Spinal cord (tissue), 10 donors: ENCODE measurements at places on chromosomes 7 and 10.
A peak's percentile ranks its signal among the peaks of the same experiment; 100 is the strongest.

DNA sequence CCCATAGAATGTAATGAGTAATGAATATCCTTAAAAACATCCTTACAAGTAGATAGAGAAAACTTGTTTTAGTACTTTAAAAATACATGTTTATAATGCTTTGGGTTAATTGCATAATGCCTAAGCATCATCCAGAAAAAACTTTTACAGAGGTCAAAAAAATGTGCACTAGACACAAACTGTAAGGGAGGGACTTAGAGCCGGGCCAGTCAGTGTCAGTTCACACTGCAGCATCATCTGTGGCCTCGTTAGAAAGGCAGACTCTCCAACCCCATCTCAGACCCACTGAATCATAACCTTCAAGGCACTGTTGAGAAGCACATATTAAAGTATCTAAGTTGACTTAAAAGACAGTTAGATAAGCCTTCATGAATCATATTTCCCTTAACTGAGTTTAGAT, 230.1 kb upstream of the PRPS1L1 start:
- DNase-seq, result no peak

DNA sequence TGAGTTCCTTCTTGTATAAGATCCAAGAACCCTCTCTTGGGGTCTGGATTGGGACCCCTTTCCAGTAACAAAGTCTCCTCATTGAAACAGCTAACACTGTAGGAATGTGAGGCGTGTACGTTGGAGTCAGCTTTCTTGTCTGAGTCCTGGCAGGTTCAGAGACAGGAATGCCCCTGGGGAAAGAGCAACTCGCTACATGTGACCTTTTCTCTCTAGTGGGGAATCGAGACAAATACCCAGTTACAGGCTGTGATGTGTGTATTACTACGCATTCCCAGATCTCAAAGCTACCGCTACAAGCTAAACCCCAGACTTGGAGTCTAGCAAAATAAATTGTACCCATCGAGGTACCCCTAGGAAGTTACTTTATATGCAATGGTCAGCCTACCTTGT, 85.6 kb upstream of the FRMD4A start:
- DNase-seq, result no peak

DNA sequence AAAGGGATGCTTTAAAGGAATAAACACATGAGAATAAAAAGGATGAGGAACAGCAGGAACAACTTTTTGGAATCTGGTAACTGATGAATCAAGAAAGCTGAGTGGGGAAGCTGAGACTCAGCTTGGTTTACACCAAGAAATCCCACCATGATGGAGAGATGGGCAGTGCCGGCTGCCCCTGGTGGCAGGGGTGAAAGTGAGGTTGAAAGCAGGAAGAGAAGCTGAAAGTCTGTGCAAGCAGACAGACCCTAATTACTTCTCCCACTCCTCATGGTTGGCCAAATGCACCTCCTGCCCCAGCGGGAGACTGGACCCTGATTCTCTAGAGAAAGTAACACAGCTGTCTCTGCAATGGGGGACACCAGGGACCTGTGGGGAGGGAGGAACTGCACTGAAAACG, 57.6 kb upstream of the NANOS1 start:
- no peak for DNase-seq

GRCh38 chr10:115092555-115093285, 445 bp upstream of the ATRNL1 start:
- DNase-seq, result peak; percentile 62

- no peak for DNase-seq
Observed at GRCh38 chr7:101564778-101565211, 64.3 kb downstream of the MYL10 start.

- no peak for DNase-seq
Observed at GRCh38 chr10:19620811-19621210, 195.4 kb upstream of the PLXDC2 start.

GRCh38 chr10:11525503-11525902, 85.9 kb downstream of the USP6NL start:
- no peak for DNase-seq

GRCh38 chr10:79334573-79334972, 12.7 kb upstream of the PPIF start:
- DNase-seq, result no peak

- DNase-seq, result peak; percentile 77
Observed at GRCh38 chr10:10610171-10610570, 407.5 kb upstream of the CELF2 start.

DNA sequence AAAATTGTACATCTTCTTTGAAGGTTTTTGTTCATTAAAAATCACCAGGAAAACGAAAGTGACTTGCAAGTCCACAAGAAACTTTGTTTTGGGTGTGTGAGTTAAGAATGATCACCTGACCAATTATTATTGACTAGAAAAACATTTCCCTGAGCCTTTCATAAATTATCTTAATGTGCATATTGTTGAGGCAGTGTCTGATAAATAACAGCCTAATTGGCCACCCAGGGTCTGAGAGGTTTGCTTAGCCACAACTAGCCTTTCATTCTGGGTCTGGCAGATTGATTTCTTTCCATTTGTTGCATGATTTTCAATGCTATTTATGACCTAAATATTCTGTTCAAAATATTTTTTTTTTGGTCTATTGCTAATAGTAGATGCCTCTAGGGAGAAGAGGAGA, 152.8 kb downstream of the AUTS2 start:
- DNase-seq, result no peak

DNA sequence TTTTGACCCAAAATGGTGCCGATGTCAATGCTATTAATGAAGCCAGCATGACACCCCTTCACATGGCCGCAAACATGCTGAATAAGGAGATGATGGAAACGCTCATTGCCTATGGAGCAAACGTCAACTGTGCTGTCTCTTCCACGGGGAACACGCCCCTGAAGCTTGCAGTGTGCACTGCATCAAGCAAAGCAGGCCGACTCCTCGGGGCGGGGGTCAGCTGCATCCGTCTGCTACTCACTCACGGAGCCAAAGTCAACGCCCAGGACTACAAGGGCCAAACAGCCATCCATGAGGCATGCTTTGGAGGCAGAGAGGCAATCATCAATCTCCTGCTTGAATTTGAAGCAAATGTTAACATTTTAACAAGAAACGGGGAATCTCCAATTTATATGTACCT, 4.5 kb downstream of the ANKRD61 start:
- DNase-seq, result no peak

DNA sequence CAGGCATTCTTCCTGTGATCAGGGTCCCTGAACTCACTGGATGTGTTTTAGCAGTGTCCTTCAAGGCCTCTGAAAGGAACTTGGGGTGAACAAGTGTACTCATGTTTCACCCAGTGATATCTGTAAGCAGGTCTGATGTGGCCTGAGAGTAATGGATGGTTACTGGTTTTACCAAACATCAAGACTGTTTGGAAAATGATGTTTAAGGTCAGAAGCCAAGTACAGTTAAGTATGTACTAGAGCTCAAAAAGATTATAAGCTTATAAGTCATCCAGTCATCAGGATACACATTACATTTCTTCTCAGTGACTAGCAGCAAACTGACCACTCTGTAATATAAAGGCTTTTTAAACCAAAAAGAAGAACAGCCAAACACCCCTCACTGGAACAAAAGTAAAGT, 79.8 kb upstream of the PTN start:
- no peak for DNase-seq

DNA sequence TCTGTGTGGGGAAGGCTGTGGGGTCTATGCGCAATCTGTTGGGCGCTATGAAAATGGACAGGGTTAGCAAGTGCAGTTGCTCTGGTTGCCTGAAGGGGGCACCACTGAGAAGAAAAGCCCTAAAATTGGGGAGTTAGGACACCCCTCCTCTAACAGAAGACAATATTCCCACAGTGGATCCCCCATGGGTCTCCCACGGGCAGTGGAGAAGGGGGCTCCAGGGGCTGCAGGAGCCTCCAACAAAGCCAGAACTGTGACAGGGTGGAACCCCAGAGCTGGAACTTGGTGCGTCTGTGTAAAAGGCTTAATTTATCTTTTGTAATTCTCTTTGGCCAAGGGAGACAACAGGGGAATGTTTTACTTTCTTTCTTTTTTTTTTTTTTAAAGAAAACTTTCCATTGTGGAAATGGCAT, 12.5 kb upstream of the COL13A1 start:
- DNase-seq, result no peak

DNA sequence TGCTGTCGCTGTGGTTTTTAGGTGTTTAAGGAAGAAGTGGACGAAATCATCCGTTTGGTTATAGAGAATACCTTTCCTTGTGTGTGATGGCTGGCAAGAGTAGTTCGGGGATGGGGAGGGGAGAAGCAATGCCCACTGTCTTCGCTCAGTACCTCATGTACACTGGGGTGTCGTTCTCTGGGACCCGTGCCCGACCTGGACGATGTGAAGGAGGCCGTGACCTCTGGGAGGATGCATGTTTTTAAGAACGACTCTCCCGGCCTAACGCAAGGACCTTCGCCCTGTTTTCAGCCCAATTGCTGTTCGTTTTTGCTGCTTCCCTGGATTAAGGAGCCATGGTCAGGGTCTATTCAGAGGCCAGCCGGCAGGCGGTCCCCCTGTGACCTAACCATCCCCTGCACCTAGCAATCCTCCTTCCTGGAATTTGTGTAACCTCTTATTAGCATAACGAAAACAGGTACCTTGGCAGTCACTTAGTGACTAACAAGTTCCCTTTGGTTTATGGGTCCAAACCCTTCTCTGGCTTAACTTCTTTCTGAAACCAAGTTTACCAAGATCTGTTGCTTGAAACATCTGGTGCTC, 1.3 kb downstream of the NFE2L3 start:
- DNase-seq, result no peak

GRCh38 chr7:99383791-99384370, 9.4 kb downstream of the ARPC1B start:
- DNase-seq, result no peak

DNA sequence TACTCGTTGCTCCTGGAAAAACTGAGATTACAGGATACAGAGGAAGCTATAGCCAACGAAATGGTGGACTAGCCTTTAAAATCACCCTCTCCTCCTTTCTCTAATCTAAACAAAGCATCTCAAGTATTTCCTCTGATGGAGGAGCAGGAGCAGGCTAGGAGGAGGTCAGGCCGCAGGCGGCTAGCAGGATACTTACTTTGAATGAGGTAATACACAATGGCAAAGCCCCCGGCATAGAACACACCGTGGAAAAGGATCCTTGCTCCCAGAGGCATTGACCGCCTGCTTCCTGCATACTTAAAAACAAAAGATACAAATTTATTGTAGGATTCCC, 64.4 kb downstream of the STK17A start:
- DNase-seq, result no peak

- no peak for DNase-seq
Observed at GRCh38 chr7:101857358-101857811, 40.0 kb downstream of the CUX1 start.

GRCh38 chr10:62560201-62560819, 186.1 kb downstream of the ZNF365 start:
- no peak for DNase-seq

- no peak for DNase-seq
Observed at GRCh38 chr7:66138994-66139752, 24.5 kb downstream of the CRCP start.

GRCh38 chr10:35632027-35632426, 10.1 kb downstream of the FZD8 start:
- no peak for DNase-seq

- DNase-seq, result peak; percentile 21
Observed at GRCh38 chr10:26486990-26487850, 49.1 kb downstream of the APBB1IP start.

GRCh38 chr10:92965314-92965713, 95.3 kb upstream of the CYP26C1 start:
- peak; percentile 80 for DNase-seq

DNA sequence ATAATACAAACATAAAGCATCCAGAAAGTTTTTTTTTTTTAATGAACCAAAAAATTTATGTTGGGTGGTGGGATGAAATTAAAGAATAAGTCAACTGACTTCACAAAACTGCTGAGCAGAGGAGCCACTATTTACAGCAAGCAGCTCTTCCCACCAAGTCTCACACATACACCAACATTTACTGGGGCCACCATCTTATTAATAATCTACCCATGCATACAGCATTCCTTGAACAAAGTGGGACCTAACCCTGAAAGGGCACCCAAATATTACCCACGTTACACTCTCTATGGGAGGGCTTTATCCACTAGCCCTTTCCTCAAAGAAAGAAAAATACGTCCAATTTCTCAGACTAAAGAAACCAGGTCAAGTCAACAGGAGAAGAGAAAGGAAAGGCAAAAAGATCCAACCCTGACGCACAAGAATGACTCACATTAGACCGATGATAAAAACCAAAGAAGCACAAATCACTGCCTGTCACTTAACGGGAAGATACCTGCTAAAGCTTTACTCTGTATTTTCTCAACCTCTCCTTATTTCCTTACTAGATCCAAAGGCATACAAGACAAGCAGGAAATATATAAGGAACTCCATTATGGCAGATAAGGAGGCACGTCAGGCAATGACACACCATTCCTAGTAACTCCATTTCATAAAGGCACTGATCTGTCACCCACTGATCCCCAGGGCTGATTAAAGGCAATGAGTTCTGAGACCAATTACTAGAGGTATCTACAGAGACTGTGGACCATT, 141.8 kb upstream of the ASAH2 start:
- DNase-seq, result no peak

DNA sequence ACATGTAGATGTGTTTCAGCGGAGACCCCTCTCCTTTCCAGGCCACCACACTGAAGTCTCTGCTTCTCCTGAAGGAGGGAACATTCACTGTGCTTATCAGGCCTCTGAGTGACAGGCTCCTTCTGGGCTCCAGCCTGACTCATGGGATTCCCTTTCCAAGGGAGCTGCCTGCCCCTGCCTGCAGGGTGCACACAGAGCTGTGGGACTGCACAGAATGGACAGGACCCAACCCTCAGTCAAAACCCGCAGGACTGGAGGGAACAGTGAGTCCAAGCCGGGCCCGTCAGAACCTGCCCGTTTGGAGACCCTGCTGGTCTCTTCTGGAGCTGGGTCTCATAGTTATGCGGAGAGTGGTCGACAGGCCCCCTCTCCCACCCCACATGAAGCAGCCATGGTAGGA, 32.6 kb downstream of the PLAC9 start:
- DNase-seq, result no peak

DNA sequence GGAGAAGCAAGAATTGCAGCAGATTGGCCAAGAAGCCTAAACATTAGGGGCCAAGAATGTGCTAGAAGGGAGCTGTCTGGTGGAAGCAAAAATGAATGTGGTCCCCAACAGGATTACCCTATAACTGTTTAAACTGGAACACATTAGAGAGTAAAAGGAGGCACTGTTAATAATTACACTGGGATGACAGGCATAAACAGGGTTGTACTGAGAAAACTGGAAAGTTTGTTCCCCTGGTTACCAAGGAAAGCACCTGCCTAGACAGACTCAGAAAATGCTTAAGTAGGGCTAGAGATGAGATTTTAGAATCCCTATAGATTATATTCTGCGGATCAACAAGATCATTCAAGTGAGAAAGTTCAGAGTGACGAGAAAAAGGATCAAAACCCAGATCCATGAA, 100.8 kb downstream of the CTTNBP2 start:
- no peak for DNase-seq
